Type B pancreatic cell (in vitro differentiated cells): ENCODE measurements at places on chromosomes 2 and 18.

GRCh38 chr2:25586726-25587144 lies 86.6 kb downstream of the DTNB start:
- DNase-seq: no peak

DNA sequence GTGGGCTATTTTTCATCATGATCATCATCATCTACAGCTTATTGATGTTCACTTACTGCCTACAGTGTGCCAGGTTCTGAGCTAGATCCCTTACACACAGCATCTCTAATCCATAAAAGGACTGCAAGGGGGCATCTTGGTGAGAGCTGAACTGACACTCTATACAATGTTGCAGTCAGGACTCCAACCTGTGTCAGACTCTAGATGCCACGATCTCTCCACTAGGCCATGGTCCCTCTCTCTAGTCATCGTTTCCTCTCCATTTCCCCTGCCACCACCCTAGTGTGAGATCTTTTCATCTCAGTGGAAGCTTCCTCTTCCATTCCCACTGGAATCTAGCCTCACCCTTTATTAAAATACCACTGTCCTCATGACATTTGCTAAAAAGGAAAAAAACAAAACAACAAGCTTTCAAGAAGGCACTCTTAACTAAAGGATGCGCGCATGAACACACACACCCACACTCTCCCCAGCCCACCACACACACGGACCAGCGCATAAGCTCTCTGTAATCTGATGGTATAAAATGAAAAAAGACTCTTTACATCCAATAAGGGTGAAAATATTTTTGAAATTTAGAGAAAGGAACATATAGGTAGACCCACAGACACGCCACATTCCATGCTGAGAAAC lies 93.4 kb upstream of the THOC1 start:
- no peak for DNase-seq

- DNase-seq: no peak
Observed at GRCh38 chr2:183037074-183037552, 1.1 kb downstream of the NCKAP1 start.

DNA sequence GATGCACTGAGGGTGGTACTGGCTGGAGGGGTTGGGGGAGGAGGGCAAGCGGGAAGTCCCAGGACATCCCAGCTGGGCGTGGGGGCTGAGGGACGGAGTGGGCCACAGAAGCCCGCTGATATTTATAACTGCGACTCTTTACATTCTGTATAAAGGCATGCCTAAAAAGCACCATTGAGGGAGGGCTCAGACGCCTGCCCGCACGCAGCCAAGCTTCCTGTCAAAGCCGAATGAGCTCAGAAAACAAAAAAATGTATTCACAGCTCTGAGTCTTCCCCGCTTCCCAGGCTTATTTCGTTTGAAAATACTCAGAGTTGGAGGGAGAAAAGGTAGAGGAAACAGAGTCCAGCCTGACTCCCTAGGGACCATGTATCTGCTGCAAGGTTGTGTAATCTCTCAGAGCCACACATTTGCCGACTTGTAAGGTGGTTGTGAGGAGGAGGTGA lies 170.1 kb upstream of the HAAO start:
- no peak for DNase-seq

DNA sequence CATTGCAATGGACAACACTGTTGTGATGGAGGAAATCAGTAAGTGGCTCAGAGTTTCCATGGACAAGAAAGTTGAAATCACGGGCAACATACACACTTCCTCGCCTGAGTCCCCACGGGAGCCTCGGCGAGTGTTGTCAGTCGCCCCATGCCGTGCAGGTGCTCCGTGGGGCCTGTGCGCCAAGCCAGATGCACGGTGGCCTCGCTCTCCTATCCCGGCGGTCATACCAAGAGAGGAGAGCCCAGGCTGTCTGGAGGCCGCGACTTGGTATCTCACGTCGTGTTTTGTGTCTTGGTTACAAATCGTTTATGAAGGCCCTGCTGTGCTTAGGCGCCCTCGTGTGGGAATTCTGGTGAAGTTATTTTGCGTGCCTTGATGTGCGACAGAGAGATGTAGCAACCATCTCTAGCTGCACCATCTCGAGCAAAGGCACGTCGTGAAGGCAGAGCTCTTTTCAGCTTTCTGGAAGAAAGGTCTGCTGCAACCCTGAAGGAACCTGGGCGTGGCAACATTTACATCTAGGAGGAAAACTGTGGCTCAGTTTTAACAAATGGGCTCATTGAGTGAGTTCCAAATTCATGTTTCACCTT lies 21.8 kb downstream of the ATG4B start:
- DNase-seq: no peak

DNA sequence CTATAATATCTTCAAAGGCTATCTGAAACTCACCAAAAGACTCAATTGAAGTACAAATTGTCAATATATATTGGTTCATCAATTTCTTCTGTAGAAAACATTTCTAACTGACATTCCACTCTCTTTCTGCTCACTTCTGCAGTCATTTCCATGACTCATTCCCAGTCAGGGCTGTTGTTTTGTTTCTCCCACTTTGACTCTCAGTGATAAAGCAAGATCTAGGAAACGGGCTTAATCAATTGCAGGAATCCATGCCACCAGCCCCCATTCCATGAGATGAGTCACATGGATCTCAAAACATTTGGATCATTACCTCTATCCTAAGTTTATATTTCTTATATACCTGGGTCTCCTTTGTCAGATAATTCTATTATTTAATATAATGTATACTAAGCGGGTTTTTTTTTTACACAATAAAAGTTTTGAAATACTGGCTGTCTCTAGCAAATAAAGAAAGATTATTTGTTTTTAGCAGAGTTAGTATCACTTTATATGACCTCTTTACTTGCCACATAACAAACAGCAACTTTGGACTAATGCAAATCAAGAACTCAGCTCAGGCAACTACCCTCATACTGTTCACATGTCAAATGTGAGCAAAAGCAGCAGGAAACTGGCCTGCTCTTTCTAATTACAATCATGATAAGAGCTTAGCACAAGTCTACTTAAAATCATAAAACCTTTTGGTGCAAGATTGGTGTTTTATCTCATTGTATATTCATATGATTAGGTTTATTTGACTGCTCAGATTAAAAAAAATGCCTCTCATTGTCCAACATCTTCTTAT lies 251.1 kb upstream of the PIK3C3 start:
- no peak for DNase-seq

GRCh38 chr2:9240745-9241144 lies 34.1 kb downstream of the ASAP2 start:
- DNase-seq: no peak

DNA sequence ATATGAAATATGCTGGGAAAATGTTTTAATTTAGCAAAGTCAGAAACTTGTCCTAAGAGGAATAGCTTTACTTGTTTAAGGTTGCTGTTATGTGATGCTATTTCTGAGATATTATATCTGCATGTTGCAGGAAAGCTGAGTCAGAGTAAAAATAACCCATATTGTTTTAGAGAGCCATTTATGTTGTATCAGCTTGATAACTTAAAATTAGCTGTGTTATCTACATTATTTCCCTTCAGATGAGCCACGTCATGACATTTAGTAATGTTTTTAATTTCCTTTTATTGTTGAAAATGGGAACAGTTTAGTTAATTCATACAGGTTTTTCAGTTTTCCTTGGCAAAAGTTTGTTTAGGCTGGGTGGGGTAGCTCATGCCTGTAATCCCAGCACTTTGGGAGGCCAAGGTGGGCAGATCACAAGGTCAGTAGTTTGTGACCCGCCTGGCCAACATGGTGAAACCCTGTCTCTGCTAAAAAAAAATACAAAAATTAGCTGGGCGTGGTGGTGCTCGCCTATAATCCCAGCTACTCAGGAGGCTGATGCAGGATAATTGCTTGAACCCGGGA lies 55.8 kb downstream of the TTC27 start:
- DNase-seq: no peak

GRCh38 chr2:141021109-141021508 lies 1109.7 kb downstream of the LRP1B start:
- no peak for DNase-seq

- DNase-seq: no peak
Observed at GRCh38 chr2:70842401-70842800, 6.8 kb upstream of the CD207 start.

DNA sequence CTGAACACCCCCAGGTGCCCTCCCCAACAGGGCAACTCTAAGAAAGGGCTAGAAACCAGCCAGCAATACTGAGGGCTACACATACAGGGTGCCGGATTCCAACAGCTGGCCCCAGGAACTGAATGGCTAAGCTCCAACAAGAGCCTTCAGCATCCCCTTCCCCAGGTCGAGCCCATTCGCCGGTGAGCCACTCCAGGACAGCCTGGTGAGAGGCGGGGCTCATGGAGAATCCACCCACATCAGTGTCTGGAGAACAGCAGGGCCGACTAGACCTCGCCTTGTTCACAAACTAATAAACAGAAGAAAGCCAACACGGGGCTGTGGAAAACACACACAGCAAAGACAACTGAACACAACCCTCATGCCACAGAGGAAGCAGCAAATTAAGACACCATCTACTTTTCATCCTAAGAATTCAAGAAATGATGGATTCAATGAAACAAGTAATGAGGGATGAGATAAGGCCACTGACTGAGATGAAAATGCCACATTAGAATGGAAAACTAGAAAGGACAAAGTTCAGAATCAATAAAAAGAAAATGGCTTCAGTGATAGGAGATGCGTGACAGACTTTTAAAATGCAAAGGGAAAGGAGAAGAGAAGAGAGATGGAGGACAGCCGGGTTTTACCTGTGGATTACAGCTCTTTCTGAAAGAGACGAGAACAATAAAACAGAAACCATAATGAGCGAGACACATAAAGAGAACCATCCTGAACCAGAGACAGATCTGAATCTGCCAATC lies 8.2 kb downstream of the PER2 start:
- no peak for DNase-seq

GRCh38 chr2:84924173-84925106 lies 19.0 kb downstream of the TMSB10 start:
- no peak for DNase-seq

GRCh38 chr2:236803621-236804020 lies 234.0 kb downstream of the ACKR3 start:
- no peak for DNase-seq

DNA sequence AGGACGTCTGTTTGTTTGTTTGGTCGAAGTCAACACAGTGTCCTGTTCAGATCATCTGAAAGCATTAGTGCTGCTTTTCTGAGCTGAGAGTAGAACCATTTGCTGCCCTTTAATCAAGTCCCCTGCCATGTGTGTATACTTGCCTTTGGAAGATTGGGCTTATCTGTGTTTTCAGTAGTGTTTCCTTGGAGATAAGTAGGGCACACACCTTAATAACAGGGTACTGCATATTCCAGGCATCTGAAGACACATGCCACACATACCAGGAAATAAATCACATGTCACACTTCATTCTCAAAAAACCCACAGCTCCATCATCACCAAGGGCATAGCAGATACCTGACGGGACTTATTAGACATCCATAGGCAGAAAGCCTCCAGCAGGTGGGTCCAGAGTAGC lies 157.4 kb downstream of the SOX11 start:
- DNase-seq: no peak

DNA sequence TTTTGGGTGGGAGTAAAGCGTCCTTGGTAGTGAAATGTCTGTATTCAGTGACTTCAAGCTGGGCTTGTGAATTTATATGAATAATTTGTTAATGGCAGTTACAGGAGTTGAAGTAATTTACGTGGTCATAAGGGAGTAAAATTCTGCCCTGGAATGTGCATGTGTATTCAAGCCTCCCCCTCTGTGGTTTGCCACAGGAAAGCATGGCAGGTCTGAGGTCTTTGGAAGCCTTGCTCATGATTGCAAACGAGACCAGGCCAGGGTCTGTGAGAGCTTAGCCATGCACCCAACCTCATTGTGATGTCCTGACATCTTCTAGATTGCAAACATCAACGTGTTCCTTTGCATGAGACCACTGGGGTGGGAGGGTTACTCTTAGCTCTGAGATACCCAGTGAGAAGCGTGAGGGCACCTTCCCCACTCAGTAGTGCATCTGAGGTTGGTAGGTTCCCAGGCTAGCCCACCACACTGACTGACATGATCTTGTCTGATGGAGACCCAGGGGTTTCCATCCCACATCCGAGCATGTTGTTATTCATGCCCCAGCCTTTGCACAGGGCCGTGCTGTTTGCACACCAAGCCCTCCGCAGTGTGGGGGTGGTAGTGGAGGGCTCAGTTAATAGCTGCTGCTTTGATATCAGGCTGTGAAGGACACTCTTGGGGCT lies 216.5 kb downstream of the KLHL29 start:
- DNase-seq: no peak

DNA sequence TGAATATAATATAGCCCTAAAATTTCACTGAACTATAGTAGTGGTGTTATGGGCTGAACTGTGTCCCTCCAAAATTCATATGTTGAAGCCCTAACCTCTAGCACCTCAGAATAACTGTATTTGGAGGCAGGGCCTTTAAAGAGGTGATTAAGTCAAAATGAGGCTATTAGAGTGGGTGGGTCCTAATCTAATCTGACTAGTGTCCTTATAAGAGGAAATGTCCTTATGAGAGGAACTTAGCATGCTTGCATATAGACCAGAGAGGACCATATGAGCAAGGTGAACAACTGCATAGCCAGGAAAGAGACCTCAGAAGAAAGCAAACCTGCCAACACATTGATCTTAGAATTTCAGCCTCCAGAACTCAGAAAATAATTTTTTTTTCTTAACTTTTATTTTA lies 238.4 kb downstream of the ZEB2 start:
- no peak for DNase-seq

GRCh38 chr2:120343100-120343432 lies 2.9 kb upstream of the INHBB start:
- DNase-seq: no peak

DNA sequence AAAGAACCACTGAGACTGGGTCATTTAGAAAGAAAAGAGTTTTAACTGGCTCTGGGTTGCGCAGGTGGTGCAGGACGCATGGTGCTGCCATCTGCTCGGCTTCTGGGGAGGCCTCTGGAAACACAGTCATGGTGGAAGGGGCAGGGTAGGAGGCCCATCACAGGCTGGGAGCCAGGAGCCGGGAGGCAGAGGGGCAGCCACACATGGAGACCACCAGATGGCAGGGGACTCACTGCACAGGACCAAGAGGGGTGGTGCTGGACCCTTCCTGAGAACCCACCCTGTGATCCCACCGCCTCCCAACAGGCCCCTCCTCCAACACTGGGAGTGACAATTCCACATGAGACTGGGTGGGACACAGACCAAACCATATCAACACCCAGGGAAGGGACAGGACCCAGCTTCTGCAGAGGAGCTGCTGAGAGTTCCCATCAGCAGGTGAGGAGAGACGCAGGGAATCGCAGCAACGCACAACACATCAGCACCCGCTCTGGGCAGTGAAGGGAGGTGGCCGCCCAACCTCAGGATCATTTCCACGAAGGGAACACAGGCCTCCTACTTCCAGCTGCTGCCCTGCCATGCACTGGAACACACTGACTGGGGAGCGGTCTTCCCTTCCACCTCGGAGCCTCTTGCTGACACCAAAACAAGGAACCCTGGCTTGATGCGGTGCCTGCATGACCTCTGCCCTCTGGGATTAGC lies 130.7 kb downstream of the TPO start:
- no peak for DNase-seq

- no peak for DNase-seq
Observed at GRCh38 chr2:42342061-42342794, 18.8 kb downstream of the COX7A2L start.

- DNase-seq: no peak
Observed at GRCh38 chr2:170276056-170276455, 98.1 kb downstream of the MYO3B start.
